Activated effector memory CD4-positive, alpha-beta T cell treated with Interleukin-2 at 50 U/mL for 16 hours (primary cell): ENCODE measurements at places on chromosomes 5 and 9.
A peak's percentile ranks its signal among the peaks of the same experiment; 100 is the strongest.

- DNase-seq: no peak
Observed at GRCh38 chr5:172410160-172410559, 44.2 kb downstream of the SH3PXD2B start.

- DNase-seq: no peak
Observed at GRCh38 chr9:89470224-89470839, 27.6 kb downstream of the SEMA4D start.

- no peak for DNase-seq
Observed at GRCh38 chr9:130189840-130190239, 17.6 kb downstream of the NCS1 start.

DNA sequence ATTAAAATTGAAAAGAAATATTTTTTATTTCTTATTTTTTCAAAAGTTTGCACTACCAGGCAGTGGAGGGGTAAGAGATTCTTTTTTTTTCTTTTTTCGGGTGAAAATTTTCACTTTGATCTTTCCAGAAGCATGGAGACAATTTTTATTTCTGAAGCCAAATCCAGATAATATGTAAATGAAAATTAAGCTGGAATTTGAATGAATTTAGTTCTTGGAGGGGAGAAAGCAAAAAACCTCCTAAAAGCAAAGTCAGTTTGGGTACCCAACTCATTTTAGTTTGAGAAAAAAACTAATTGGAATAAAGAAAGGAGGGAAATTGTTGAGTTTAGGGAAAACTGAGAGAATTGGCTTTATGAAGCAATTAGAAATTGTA, 872 bp downstream of the ZNF618 start:
- no peak for DNase-seq

GRCh38 chr9:71685394-71685793, 82.9 kb downstream of the CEMIP2 start:
- DNase-seq: peak; percentile 16

DNA sequence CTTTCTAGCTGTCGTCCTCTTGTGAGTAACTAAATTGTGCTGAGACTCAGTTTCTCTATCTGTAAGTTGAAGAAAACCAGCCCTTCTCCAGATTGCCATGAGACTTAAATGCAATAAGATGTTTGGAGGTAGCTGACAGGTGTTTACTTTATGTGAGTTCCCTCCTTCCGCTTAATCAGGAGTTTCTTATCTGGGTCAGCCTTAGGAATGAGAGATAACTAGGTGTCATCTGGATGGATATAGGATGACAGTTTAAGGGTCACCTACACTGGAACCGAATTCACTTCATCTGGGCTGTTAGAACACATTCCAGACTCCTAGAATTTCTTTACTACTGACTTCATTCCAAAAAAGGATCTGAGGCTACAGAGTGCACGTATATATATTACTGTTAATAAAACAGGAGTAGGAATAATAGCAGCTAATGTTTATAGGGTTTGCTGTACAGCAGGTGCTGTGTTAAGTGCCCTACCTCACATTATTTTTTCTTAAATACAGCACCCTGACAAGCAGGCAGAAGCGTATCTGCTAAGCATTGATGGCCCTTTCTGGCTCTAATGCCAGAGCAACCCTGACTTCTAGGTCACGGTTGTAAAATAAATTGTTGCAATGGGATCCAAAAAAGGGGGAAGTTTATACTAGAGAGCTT, 30.0 kb upstream of the CPEB4 start:
- no peak for DNase-seq

DNA sequence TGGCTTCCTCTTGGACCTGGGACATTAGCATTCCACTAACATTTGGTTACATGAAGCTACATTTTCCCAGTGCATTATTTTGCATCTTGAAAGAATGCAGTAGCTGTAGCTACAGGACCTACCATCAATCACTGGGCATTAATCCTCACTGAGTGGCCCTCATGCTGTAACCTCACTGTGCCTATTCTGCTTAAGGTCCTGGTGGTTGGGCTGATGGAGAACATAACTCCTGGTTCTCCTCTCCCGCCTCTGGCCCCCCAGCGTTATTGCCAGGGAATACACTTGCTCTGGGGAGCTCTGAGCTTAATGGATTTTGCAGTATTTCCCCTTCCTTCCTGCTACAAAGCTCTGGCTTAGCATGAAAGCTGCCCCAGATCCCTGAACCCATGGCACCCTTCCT, 111.5 kb upstream of the EQTN start:
- no peak for DNase-seq

GRCh38 chr9:125683486-125683885, 23.5 kb downstream of the MAPKAP1 start:
- DNase-seq: no peak

DNA sequence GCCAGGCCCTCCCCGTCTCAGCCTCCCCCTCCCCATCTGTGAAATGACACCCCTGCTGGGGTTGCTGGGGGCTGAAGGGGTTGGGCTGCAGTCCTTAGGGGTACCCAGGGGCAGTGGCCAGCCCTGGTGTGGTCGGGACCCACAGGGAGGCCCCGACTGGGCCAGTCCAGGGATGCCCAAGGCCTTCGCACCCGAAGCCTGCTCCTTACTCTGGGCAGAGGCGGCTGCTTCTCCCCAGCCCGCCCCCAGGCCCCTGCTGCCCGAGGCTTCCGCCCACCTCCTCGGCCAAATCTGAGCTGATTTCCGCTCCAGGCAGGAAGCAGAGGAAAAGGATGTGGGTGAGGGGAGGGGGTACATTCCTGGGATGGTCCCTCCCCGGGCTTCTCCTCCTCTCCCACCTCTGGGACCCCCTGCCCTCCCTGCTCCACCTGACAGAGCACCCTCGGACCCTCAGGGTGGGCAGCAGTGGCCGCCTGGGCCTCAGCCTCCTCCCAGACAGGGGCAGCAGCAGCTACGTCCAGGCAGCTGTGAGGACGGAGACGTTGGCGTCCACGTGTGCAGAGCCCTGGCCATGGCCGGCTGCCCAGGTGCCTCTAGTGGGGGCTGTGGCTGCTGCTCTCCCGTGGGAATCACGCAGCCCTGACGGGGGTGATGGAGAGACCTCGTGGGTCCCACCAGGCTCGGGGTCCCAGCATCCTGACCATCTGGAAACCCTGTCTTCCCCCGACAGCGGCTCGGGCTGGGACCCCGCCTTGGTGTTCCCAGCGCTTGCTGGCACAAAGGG, 4.2 kb upstream of the NRARP start:
- DNase-seq: no peak

DNA sequence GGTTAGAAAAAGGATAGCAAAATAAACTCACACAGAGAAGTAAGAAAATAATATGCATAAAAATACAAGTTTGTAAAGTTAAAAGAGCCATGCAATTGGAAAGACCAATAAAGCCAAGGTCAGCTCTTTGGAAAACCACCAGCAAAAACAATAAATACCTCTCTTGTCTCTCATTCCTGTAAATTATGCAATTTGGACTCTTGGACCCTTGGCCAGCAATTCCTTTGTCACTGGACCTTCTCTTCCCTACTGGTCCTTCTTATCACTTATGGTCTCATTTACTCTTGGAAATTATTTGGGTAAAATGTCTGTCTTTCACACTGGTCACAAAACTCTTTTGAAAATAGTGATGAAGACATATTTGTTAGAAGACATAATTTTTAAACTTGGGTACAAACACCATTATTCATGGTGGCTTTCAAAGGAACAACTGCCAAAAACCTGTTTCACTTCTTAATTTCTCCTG, 379.5 kb downstream of the TMEM232 start:
- DNase-seq: no peak

DNA sequence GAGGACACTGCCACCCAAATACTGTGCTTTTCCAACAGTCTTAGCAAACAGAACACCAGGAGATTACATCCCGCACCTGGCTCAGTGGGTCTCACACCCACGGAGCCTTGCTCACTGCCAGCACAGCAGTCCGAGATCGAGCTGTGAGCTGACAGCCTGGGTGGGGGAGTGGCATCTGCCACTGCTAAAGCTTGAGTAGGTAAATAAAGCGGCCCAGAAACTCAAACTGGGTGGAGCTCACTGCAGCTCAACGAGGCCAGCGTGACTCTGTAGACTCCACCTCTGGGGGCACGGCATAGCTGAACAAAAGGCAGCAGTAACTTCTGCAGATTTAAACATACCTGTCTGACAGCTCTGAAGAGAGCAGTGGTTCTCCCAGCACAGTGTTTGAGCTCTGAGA, 28.8 kb downstream of the EPB41L4A start:
- DNase-seq: no peak

DNA sequence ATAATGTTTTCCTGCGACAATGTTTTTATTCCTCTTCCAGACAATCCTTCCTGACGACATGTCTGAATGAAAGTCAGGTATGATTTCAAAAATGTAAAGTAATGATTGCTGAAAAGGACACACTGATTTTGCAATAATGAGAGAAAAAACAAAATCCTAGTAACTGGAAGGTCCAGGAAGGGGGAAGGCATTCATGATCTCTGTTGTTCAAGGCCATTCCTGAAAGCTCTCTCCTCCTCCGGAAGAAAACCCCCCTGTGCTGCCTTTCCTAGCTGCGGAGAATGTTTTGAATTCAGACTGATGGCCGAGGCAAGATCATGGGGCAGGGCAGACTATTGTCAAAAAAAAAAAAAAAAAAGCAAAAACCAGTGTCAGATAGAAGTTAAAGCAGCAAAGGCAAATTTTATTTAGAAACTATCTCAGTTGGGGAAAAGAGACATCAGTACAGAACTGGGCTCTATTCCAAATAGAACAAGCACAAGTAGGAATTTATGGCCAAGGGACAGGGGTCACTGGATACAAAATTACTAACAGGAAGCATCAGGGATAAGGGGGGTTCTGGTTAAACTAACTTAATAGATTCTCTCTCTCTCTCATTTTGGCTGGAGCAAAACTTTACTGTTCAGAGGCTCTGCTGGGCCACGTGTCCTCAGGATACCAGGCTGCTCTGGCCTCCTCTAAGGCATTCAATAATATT, 36.5 kb upstream of the CTSV start:
- DNase-seq: no peak

GRCh38 chr5:14208071-14209021, 65.2 kb downstream of the TRIO start:
- no peak for DNase-seq

DNA sequence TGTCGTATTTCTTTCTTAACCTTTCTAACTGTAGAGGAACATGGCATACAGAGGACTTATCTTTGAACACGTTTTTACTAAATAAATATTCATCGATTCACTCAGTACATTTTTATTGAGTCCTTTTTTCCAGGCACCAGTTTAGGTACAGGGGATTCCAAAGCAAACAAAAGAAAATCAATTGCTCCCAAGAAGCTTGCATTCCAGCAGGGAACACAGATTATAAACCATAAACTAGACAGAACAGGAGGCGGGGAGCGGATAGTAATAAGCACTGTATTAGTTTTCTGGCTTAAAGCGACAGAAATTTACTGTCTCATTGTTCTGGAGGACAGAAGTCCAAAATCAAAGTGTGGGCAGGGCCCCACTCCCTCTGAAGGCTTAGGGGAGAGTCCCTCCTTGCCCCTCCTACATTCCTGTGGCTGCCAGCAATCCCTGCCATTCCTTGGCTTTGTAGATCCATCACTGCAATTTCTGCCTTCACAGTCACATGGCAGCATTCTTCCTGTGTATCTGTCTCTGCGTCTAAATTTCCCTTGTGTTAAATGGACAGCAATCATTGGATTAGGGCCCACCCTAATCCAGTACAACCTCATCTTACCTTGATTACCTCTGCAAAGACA, 115.5 kb downstream of the COL23A1 start:
- DNase-seq: no peak

DNA sequence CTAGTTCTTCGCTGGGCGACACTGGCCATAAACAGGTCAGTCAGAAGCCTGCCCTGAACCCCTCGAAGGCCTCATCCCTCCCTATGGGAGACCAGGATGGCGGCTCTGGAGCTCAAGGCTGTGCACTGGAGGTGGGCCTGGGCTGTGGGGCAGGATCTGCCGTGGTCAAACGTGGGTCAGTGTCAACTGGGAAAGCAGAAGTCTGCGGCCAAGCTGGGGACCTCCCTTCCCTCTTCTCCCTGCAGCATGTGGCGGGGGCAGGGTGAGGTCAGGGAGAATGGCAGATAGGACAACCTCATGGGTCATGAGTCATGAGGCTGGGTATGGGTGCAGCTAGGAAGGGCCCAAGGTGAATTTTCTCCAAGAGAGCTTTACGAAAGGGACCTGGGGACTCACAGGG, 132.9 kb downstream of the RXRA start:
- no peak for DNase-seq

DNA sequence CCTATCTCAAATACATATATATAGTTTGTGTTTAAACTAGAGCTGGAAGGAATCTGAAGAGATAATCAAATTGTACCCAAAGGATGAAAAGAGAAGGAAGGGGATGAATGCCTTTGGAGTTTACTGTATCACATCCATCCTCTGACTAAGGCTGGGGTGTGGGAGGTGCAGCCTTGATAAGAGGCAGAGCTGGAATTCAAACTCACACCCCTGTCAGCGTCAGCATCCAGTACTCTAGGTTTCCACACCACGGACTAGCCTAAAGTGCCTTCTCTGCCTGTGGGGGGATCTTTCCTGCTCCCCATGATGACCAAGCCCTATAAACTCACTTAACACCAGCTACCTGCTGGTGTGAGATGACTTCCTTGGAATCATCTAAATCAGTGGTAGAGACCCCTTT, 48.1 kb downstream of the EPB41L4B start:
- no peak for DNase-seq

GRCh38 chr9:108185613-108186012, 670.2 kb downstream of the ACTL7B start:
- DNase-seq: no peak

DNA sequence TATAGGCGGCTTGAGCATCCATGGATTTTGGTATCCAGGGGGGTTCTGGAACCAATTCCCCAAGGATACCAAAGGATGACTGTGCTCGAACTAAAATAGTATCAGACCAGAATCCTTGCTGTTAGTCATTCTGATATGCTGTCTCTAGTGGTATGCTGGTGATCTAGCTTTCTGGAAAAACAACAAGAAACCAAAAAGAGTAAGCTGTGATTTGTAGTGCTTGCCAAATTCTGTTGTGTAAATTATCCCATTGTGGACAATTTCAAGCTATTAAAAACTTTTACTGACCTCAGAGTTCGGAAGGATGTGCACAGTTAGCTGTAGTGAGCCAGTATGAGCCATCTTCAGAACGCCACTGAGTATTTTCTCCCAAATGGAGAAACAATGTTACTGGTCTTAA, 99.0 kb upstream of the FBN2 start:
- no peak for DNase-seq

DNA sequence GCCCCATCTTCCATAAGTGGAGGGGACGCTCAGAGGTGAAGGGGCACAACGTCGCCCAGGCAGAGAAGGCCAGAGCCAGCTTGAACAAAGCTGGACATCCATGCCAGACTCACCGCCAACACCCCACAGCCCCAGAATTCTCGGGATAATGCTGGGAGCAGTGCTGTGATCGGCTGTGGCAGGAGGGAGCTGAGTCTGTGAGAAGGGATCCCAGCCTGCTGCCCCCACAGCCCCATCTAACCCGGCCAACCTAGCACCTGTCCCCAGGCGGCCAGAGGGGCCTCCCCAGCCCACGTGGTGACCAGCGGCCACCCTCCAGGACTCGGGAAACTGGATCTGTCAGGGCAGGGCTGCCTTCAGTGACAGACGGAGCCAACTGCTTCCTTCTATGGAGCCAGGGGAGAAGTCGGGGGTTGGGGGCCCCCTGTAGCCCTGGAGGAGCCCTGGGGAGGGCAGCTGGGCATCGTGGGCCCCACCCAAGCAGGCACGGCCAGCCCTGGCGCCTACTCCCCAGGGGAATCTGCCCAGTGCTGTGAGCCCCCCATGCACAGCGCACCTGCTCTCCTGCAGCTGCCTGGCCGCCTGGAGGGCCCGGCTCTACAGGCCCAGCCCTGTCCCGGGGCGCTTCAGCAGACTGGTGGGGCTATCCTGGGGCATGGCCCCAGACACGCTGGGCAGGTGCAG, 6.0 kb downstream of the BRD3 start:
- no peak for DNase-seq
